ENCODE measurements at places on chromosomes 11 and 22.

DNA sequence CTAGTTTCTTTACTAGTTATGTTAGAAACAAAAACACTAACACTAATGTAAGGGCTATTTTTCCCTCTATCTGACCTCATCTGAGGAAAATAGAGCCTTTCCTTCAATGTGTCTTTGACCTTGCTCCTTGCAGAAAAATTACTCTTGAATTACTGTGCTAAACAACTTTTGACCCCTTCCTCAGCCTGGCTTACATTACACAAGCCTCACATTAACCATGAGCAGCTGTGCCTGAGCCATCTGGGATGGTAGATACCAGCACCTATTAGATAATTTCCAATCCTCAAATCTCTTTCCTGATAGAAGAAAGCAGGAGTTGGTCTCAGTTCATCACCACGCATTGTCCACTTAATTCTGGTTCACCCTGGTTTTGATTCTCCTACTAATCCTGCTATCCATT is 134.4 kb upstream of the NCAM1 start:
- no peak for DNase-seq

- no peak for DNase-seq
Observed at GRCh38 chr11:70437111-70437784, 38.9 kb downstream of the CTTN start.

DNA sequence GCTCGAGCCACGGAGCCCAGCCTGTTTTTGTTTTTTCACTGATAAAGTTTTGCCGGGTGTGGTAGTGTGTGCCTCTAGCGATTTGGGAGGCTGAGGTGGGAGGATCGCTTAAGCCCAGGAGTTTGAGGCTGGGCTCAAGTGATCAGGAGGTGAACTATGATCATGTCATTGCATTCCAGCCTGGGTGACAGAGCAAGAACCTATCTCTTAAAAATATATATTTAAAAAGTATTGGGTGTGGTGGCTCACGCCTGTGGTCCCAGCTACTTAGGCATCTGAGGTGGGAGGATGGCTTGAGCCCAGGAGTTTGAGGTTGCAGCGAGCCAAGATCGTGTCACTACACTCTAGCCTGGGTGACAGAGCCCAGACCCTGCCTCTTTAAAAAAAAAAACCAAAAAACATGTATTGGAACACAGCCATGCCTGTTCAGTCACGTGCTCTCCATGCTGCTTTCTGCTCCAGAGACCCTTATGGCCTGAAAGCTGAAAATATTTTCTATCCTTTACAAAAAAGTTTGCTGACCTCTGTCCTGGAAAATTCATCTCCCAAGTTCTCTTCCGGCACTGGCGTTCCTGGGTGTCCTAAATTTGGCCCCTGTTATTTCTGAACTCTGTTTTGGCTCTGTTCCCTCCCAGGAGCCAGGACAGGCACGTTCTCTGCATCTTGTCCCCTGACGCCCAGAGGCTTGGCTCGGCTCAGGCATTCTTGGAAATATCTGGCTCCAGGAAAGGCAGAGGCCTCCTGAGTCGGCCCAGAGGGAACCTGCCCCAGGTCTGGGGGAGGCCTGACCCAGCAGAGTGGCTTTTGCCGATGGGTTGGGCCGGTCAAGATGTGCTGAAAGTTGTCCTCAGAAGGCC is 61.3 kb upstream of the PPP6R3 start:
- peak; percentile 68 for DNase-seq

GRCh38 chr11:37532271-37532670 is 934.2 kb upstream of the RAG2 start:
- DNase-seq: no peak

- no peak for DNase-seq
Observed at GRCh38 chr22:42356533-42356932, 75.7 kb downstream of the NFAM1 start.

DNA sequence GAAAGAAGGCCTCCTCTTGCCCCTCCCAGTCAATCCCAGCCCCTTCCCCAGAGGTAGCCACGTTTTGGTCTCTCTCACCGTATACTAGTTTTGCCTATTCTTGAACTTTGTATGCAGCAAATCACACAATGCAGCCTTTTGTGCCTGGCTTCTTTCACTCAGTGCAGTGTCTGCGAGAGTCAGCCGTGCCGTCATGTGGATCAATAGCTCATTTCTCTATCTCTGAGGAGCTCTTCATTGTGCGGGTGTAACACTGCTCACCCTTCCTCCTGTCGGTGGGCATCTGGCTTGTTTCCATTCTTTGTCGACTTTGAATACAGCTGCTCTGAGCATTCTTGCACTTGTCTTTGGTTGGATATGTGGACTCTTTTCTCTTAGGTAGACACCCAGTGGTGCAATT is 146.5 kb downstream of the CACNA1I start:
- no peak for DNase-seq

DNA sequence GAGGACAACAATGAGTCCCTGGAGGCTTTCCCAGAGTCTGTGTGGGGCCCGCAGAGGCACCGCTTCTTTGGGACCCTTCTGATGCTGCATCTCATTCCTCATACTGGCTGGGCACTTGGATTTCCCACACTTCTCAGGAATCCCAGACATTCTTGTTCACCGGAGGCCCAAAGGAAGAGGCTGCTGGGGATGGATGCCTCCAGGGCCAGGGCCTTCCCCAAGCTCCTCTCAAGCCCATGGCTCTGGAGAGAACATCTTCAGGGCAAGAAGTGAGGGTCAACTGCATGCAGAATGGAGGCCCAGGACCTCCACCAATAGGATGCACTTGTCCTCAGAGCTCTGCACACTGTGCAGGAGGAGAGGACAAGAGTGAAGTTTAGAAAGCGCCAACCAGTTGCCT is 34.6 kb downstream of the DKK3 start:
- no peak for DNase-seq

GRCh38 chr11:96482193-96482592 is 92.4 kb downstream of the JRKL start:
- no peak for DNase-seq

DNA sequence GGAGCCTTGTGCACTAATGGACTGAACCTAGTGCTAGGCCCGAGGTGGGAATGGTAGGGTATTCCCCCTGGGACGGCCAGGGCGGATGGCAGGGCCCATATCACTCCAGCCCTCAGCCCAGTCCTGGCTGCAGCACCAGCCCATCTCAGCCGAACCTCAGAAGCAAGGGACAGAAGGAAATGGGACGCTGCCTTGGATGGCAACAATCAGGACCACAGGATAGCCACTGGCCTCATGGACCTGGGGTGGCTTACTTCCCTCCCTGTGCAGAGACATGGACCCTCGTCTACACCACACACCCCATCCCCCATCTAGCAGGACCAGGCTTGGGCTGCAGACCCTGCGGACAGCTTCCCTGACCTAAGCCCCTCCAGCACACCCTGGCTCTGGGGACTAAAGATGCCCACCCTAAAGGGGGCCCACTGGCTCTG is 24.1 kb downstream of the ARVCF start:
- DNase-seq: no peak

GRCh38 chr11:119149018-119149785 is at the start of gene ABCG4:
ABCG4 (plus strand) TSS chr11:119149052; CDS start chr11:119149966, 914 bp downstream.
- DNase-seq: no peak

- DNase-seq: no peak
Observed at GRCh38 chr11:35526370-35526792, 965 bp upstream of the PAMR1 start.

GRCh38 chr11:99979042-99979441 is 708.0 kb upstream of the ARHGAP42 start:
- DNase-seq: no peak

GRCh38 chr11:117901601-117902000 is 25.1 kb upstream of the FXYD6 start:
- peak; percentile 19 for DNase-seq

GRCh38 chr11:120696597-120697218 is 185.2 kb downstream of the GRIK4 start:
- no peak for DNase-seq

GRCh38 chr11:34300926-34301295 is 56.9 kb downstream of the ABTB2 start:
- DNase-seq: no peak

- no peak for DNase-seq
Observed at GRCh38 chr11:117731722-117732290, 65.2 kb downstream of the DSCAML1 start.

DNA sequence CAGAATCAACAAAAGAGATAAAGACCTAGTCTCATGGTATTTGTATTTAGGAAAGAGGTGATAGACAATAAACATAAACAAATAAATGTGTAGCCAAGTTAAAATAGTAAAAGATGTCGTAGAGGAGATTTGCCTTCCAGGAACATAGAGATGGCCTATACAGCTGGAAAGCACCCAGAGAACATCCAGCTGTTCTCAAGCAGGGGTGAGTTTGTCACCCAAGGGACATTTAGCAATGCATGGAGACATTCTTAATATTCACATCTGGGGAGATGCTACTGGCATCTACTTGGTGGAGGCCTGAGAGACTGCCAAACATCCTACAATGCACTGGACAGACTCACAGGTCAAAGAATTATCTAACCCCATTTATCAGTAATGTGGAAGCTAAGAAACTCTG is 88.3 kb downstream of the C11orf87 start:
- no peak for DNase-seq

- no peak for DNase-seq
Observed at GRCh38 chr11:125350206-125351032, 145.6 kb downstream of the FEZ1 start.

- no peak for DNase-seq
Observed at GRCh38 chr11:46414879-46415278, 23.3 kb upstream of the CHRM4 start.

DNA sequence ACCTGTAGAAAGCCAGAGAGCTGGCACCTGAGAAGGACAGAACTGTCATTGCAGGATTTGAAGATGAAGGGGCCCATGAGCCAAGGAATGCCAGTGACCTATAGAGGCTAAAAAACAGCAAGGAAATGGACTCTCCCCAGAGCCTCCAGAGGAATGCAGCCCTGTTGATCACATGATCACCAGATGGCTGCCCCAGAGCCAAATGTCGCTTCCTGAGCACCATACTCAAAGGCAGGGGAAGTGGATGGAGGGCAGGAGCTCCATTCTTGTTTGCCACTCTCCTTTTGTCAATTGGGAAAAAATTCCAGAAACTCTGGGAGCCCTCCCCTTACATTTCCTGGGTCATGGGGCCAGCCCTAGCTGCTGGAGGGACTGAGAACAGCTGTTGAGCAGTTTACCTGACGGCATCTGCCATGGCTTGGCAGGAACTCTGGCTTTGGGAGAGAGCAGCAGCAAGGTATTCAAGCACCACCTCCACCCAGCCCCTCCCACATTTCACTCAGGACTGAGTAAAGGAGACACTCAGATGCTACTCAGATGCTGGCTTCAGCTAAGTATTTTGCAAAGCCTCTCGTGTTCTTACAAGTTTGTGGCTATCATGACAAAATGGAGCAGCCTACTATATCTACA is 46.9 kb downstream of the DKK3 start:
- no peak for DNase-seq

DNA sequence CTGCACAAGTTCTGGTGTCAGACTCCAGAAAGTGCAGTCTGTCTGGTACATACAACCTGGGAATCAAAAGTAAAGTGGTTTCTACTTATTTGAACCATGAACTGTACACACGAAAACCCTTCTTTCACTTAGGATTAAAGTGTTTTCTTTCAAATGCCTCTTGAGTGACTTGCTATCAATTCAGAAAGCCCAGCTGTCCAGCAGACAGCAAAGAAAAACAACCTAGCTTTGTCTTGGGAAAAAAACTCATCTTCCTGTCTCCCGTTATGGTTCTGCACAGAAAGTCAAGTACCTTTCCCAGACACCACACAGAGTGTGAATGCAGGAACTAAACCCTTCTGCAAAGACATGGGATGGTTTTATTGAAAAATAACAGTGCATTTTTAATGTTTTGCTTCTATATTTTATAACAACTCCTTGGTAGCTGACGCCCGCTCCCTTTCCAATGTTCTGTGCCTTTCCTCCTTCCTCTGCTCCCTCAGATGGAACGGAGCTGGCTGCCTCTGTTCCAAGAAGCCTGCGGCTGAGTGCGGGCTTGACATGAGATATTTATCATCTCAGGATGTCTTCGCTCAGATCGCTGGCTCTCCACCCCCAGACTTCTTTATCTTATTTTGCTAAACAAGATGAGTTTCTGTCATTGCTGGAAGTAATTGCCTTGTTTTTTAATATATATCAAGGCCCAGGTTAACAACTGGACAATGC is 322.3 kb upstream of the B3GAT1 start:
- peak; percentile 20 for DNase-seq

- no peak for DNase-seq
Observed at GRCh38 chr11:103798446-103798845, 238.0 kb upstream of the DDI1 start.

DNA sequence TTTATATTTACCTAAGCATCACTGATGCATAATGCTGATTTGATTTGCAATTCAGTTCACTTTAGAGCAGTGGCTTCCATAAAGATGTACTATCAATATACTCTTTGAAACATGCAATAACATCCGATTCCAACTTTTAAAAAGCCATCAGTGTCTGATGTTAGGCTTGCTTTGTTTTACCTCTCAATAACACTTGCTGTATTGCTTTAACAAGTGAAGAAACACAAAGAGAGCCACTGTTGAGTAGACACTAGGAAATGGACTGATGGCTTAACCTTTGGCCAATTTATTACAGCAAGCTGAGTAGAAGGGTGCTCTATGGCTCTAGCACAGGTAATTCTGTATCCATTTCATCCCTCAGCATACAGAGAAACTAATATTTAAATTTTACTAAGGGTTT is 122.1 kb downstream of the FCHSD2 start:
- DNase-seq: no peak

DNA sequence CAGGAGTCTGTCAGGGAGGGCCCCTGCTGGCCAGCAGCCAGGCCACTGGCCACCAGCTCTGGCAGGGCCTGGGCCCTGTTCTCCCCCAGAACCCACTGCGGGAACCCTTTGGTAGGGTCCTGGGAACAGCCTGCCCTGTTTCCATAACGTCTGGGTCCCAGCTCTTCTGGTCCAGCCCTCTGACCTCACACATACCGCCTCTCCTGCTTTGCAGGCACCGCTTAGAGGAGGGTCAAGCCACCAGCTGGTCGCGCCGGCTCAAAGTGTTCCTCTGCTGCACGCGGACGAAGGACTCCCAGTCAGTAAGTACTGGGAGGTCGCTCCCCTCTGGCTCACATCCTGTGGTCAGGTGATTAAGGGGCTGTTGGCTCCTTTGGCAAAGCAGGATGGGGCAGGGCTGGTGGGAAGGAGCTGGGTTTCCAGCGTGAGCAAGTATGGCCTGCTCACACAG is 26.6 kb upstream of the MYRF start:
- no peak for DNase-seq

GRCh38 chr11:128555606-128556005 is 31.8 kb downstream of the ETS1 start:
- DNase-seq: no peak

DNA sequence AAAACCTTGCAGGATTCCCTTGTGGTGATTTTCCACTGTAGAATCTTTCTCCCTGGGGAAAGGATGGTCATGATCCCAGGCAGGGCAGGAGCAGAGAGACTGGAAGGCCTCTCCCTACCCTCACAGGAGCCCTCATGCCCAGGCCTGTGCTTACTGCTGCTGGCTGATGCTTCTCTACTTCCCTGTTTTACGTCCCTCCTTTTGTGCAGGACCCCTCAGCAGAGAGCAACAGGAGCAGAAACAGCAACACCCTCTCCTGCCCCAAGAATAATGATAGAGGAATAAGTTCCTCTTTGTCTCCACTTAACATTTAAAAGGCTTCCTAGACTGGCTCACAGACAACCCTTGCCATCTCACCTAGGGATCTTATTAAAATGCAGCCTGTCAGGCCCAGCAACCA is 3.6 kb downstream of the ISX start:
- no peak for DNase-seq

- no peak for DNase-seq
Observed at GRCh38 chr11:22466351-22466750, 128.2 kb downstream of the SLC17A6 start.

- DNase-seq: no peak
Observed at GRCh38 chr11:19592842-19593241, 119.8 kb upstream of the NAV2 start.
